ENCODE measurements at places on chromosomes 1 and 21.
A peak's percentile ranks its signal among the peaks of the same experiment; 100 is the strongest.

DNA sequence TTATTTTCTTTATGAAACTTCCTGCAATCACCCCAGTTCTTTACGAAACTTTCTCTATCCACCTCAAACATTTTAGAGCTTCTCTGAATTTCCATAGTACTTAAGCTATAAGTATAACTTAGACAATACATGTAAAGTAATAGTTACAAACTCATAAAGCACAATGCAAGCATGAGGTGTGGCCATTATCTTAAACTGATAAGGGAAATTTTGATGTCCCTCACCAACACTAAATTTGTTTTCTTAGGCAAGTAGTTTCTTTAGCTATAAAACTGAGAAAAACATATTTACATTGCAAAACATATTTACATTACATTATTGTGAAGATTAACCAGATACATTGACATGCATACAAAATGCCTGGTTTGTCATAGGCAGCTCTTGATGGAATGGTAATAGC lies 146.4 kb upstream of the ATP1B1 start:
- DNase-seq, result no peak

GRCh38 chr1:78426408-78426807 lies 64.4 kb upstream of the PTGFR start:
- no peak for DNase-seq

- peak; percentile 18 for DNase-seq
These were observed 390.6 kb downstream of the KCTD3 start for GRCh38 chr1:215957663-215958062.

DNA sequence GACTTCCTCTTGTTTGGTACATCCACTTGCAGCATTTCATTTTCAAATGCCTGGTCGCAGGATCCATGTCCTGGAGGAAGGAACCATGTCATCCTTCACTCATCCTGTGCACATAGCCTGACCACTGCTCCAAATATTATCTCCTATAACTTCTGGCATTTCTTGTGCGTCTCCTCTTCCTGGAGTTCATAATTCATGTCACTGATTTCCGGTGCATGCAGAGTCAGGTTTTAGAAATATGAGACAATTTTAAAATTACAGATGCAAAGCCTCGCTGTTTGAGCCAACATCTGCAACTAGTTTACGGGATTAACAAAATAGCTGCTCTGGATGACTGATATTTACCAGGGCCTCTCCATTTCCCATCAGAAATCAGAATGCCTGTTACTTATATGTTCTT lies 268.1 kb downstream of the DNM3 start:
- DNase-seq, result no peak

- DNase-seq, result peak; percentile 42
These were observed 59.0 kb downstream of the MTR start for GRCh38 chr1:236853921-236854604.

DNA sequence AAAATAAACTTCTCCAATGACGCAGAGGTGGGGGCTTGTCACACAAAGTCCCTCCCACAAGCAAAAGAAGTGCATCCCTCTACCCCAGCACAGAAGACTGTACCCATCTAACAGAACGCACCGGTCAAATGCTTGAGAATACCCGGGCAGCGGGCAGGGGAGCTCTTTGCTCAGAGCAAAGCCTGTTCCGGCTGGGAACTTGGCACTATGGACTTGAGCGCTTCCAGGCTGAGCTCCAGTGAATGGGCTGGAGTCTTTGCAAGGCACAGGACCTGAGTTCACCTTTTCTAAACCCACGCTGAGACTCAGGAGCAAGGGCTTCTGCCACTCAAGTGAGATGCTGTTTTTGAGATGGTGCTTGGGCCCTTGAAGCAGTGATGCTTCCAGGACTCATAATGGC lies 20.3 kb downstream of the RHBG start:
- DNase-seq, result no peak

DNA sequence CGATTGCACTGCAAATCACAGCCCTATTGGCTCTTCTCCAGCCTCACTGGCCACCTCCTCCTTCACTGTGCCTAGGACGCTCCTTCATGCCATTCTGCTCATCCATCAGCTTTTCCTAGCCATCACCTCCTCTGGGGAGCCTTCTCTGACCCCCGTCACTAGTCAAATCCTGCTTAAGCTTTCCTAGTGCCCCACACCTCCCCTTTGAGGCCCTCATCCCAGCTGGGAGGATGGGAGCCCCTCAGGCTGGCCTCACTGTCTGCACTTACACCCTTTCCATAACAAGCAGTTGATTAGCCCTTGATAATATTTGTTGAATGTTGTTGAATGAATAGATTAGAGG lies 50.7 kb downstream of the KLHDC7A start:
- DNase-seq, result no peak

DNA sequence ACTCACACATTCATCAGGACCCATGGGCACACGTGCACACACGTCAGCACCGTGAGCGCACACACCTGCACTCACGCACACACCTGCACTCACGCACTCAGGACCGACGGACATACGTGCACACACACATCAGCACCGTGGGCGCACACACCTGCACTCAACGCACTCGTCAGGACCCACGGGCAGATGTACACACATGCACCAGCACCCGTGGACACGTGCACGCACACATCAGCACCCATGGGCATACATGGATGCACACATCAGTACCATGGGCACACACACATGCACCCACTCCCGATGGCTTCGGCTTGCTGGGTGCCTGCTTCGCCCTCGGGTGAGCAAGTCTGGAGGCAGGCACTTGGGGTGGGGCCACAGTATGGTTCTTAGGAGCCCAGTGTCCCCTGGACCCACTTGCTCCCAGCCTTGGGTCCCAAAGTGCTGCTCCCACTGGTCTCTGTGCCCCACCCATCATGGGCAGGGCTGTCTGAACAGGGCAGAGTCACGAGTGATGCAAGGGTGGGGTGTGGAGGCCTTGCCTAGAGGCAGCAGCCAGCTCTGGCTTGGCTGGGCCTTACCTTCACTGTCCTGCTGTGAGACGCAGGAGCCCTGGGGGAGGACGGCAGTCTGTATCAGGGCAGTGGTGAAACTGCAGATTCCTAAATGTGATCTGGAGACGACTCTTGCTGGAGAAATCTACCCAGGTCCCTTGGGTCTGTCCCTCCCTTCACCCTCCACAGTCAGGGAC lies 49.8 kb downstream of the SKI start:
- no peak for DNase-seq

GRCh38 chr1:241229711-241230110 lies 127.3 kb downstream of the RGS7 start:
- DNase-seq, result no peak

GRCh38 chr1:15210651-15211375 lies 36.2 kb upstream of the FHAD1 start:
- no peak for DNase-seq

DNA sequence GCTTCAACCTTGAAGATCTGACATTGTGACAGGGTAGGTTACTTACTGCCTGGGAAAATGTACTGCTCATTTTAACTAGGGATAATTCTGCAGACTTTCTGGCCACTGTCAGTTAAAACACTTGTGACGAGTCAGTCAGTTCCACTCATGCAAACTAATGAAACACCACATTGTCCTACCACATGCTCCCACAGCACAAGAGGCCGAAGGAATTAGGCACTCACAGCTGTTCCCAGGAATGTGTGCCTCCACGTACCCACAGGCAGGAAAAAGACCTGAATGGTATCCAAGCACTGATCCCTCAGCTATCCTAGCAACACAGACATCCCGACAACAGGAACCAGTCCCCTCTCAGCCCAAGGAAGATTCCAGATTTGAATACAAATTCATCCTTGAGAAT lies 12.3 kb downstream of the BCAR3 start:
- no peak for DNase-seq

DNA sequence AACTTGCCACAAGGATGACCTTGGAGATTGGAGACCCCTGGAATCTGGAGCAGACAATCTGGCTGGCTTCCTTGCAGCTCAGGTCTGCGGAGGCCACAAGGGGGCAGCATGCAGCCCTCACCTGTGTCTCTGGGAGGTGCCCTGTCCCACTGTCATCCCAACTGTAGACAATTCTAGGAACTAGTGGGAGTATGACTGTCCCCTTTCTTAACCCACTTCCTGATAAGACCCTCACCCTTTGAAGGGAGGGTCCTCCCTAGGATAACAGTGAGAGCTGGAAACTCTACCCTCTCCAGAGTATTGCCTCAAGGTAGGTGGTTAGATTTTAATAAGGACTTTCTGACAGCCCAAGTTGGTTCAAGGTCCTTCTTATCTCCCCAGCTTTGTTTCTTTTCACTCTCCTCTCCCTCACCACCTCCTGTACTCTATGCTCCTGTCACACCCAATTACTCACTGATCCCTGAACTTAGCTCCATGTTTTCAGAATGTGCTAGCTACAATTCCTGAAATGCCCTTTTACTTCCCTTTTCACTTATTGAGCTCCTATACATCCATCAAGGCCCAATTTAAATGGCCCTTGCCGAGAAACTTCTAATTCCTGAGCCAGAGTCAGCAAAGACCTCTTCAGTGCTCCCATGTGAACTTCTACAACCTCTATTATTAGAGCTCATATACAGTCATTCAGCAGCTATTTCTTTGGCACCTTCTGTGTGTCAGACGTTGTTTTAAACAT lies 9.2 kb upstream of the KCNQ4 start:
- DNase-seq, result peak; percentile 57

- DNase-seq, result no peak
These were observed 918.4 kb upstream of the ADAMTS5 start for GRCh38 chr21:27885296-27885711.

- peak; percentile 35 for DNase-seq
These were observed 19.8 kb upstream of the LUZP1 start for GRCh38 chr1:23188434-23188884.

DNA sequence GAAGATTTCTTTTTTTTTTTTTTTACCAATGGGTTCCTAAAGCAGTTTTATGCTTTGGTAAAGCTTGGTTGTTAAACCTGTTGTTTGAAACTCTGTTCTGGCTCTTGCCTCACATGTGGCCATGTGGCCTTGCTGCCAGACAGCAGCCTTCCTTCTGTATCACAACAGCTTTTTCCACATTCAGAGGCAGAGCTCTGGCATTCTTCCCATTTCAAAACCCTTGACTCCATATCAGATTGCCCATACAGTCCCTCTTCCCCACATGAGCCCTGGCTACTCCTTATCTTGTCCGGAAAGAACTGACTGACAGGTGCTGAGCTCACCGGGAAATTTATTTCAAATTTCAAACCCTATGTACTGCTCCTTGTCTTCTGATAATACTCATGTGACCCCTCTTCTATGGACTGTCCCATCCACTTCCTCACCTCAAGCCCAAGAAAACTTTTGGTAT lies 38.5 kb upstream of the LAX1 start:
- DNase-seq, result no peak

DNA sequence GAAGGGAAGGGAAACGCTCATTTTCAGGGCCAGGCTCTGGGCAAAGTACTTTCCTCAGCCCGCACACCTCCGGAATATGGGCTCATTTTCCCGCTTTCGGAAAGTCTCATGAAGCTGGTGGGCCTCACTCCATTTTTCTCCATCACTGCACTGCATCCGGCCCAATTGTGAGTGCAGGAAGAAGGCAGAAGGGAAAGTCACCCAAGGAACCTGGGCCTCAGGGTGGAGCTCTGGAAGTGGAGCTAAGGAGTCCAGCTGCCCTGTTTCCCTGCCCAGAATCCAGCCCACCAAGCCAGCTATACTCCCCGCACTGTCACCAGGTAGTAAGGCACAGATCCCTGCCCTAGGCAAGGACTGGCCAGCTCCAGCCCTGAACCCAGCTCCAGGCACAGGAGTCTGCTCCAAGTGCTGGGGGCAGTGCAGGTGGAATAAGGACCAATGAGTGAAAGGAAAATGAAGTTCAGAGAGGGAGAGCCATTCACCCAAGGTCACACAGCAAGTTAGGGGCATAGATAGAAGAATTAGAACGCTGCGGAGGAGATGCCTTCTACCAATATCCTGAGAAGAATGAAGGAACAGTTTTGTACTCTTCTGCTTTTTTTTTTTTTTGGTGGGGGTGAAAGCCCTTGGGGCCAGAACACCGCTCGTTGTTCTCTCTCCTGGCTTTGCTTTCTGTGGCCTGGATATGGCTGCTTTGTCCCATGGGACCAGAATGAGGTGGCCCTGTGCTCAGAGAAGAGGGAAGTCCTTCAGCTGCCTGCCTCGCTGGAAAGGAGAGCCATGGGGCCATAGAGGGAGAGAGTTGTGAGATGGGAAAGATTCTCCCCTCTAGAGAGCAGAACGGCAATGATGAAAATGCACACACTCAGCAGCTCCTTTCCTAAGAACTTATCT lies 10.0 kb downstream of the LRP8 start:
- no peak for DNase-seq

- no peak for DNase-seq
These were observed 4.2 kb downstream of the PCNT start for GRCh38 chr21:46328151-46328550.

DNA sequence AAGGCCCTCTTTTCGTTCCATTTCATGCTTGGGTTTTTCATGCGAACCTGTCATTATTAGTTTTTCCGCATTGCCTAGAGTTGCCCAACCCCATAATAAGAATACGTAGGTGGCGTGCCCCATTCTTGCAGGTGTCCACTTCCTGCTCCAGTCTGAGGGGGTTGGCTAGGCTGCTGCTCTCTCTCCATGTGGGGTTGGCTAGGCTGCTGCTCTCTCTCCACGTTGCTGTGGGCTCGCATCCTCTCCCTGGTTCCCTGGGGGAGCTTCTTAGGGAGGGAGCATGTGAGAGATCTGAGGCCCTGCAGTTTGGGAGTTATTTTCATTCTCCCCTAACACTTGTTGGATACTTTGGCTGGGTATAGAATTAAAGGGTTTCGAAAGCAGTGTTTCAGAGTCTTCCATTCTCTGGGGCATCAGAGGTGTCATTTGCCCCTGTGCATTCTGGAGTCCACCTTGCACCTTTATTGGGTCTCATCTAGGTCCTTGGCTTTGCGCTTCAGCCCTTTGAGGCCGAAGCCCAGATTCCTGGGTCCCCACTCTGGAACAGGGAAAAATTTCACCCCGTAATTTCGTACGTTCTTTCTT lies 8.6 kb downstream of the C1orf35 start:
- no peak for DNase-seq

DNA sequence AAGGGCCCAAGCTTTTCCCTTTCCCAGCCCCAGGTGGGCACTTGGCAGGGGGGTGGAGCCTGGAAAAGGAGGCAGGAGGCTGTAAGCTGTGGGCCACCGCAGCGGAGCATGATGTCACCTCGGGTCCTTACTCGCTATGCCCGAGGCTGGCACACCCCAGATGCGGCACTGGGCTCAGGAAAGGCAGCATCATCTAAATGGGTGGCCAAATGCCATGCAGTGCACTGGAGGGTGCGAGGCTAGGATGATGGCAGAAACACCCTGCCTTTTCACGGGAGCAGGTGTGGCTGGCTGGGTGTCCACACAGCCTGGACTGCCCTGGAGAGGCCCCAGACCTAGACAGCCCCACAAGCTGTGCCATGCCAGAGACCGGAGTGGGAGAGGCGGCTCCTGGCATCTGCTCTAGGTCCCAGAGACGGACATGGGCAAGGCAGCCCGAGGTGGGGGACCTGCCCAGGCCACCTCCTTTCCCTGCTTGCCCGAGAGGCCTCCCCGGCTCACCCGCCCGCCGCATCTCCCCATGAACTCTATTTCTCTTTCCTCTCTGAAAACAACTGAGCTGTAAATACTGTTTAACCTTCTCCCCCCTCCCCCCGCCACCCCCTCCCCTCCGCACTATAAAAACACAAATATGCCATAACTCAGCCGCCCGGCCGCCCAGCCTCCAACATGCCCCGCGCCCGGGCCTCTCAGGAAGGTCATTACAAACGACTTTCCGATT lies 124.7 kb downstream of the CASZ1 start:
- no peak for DNase-seq

- peak; percentile 54 for DNase-seq
These were observed 1180.3 kb upstream of the B3GALT2 start for GRCh38 chr1:194366705-194367104.
